ENCODE measurements at places on chromosomes 11 and 22.

DNA sequence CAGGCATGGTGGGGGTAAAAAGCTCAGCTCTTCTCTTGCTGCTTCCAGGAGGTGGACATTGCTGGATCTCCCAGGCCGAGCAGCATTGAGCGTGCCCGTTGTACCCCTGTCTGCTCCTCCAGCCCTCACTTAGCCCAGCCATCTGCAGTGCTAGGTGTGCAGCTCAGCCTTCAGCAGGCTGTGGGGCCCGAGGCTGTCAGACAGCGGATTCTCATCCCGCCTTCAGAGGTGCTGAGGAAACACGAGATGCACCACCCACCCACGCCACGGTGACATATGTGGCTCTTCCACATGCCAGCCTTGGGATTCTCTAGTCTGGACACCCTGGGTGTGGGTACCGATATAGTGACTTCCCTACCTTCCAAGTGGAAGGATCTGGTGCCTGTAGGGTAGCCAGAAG, 48.9 kb upstream of the NECTIN1 start:
- no peak for DNase-seq

DNA sequence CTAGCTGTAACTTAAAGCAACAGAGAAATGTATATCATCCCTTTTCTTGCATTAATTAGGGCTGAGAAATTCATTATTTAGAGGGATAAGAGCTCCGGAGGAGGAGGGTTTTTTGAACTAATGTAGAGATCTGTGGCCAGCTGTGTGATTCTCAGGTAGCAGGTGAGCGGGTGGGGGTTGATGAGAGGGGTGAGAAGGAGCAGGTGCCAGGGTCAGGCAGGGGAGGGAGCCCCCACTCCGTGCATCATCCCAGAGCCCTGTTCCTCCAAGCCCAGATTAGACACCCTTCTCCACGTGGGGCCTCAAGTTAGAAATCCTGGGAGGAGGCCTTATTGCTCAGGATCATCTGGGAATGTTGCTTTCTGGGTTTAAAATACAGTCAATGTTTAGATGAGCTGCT, 24.9 kb downstream of the ZBTB16 start:
- no peak for DNase-seq

- peak; percentile 40 for DNase-seq
Measured at GRCh38 chr22:32589007-32589406, 114.4 kb downstream of the FBXO7 start.

- no peak for DNase-seq
Measured at GRCh38 chr11:71238285-71238875, 14.0 kb downstream of the SHANK2 start.

DNA sequence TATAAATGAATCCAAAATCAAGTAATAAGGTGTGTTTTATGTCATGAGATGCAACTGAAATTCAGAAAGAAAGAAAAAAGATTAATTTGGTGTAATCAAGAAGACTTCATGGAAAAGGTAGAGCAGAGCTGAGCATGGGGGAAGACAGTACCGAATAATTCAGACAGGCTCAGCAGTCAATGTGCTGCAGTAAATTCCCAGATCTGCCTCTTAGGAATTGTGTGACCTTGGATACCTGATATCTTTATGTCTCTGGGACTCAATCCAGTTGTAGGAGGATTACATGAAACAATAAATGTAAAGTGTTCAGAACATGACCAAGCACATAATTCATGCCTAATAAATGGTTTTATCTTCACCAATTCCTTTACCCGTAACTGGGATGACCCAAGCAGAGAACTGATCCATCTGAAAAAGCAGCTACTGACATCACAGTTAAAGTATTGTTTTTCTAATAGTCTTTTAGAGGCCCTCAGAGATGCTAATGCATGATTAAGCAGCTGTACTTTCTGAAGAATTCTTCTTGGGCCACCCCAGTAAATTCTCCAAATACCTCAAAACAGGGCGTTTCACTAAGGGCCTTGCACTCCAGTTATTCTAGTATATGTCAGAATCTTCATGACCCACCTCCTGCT, 7.8 kb downstream of the MS4A12 start:
- peak; percentile 38 for DNase-seq

DNA sequence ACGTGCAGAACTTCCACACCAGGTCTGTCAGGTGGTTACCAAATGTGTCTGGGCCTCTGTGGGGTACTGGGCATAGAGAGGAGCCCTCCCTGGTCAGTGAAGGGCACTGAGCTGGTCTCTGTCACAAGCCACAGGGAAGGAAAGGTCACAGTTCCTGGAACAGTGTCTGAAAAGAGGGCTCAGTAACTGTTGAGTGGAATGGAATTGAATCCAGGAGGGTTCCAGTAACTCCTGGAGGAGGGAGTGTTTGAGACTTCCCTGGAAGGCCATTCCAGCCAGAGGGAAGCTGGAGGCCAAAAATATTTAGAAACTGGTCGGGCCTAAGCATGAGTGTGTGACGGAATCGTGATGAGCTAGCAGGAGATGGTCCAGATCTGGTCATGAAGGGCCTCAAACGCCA, 7.9 kb downstream of the ACTN3 start:
- DNase-seq = no peak

Data from fibroblast of upper back skin (primary cell).